Mesothelial cell of epicardium (in vitro differentiated cells): ENCODE measurements at places on chromosomes 16 and 17.

DNA sequence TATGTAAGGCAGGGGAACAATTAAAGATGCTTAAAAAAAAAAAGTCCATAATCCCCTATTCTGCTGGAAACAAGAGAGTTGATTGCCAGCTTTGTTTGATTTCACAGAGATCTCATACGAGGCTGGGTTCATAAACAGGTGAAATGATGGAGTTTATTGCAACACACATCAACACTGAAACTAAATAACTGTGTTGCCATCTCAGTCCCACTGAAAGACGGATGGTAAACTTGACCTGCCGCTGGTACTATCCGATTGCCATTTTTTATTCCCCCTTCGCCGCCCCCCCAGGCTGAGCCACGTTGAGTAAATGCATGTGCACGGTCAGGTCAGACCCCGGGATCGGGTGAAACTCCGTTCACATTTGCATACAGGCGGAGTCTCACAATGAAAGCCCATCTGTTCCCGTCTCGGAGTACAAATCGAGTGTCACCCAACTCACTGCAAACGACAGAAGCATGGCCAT, 119.2 kb downstream of the SKAP1 start:
- H3K36me3 ChIP-seq: no peaks in the 10 kb centered on the region
- DNase-seq: peak; percentile 38
- peak overlapping the region; percentile 50 for H3K4me3 ChIP-seq
- H3K27ac ChIP-seq: peak overlapping the region; percentile 97

DNA sequence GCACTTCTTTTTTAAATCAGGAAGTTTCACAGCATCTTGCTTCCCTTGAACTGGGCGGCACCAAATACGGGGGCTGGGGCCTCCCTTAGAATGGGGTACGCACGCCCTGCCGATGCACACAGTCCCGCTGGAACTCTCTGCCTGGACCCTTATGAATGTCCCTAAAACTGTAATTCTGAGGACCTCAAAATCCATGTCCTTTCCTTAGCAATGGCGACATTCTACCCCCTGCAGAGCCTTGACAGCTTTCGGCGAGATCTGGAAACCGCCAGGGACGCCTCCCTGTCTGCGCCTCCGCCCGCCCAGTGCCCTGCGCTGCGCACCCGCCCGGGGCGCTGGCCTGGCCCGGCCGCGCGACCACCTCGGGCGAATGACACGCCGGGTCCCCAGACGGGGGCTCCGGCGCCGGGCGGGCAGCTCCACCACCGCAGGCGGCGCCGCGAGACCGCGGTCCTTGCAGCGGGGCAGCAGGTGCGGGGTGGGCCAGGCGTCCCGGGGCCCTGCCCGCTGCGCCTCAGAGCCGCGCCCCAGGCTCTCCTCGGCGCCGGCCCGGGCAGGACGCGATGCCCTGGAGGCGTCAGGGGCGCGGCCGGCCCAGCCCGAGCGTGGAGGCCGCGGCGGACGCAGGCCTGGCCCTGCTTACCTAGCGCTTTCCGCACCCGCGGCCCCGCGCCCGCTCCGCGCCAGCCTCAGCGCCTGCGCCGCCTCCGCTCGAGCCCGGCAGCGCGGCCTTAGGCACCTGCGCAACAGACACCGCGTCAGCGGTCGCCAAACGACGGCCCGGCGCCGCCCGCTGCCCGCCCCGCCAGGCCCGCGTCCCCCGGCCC, 548 bp downstream of the HAGH start:
- H3K36me3 ChIP-seq: peaks cover 2% of the 10 kb centered on the region
- peak overlapping the region; percentile 65 for H3K4me3 ChIP-seq
- no peak for DNase-seq
- H3K27ac ChIP-seq: peak overlapping the region; percentile 16
- H3K4me1 ChIP-seq: peaks cover 27% of the 10 kb centered on the region
- H3K27me3 ChIP-seq: no peaks in the 10 kb centered on the region

DNA sequence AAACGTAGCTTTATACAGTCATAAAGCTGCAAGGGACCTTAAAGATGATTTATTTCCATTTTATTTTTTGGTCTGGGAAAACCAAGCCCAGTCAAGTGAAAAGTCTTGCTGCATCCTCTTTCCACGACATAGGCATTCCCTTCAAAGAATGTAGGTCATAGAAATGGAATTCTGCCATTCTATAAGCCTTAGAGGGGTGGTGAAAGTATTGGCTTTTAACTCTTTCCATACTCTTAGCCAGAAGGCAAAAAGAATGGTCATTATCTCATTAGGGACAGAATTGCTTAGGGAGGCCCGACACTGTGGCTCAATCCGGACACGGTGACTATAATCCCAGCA, 7.9 kb upstream of the MSL1 start:
- no peak for DNase-seq
- no peaks in the 10 kb centered on the region for H3K36me3 ChIP-seq
- H3K27ac ChIP-seq: peak overlapping the region; percentile 94
- H3K4me1 ChIP-seq: peaks cover 62% of the 10 kb centered on the region

DNA sequence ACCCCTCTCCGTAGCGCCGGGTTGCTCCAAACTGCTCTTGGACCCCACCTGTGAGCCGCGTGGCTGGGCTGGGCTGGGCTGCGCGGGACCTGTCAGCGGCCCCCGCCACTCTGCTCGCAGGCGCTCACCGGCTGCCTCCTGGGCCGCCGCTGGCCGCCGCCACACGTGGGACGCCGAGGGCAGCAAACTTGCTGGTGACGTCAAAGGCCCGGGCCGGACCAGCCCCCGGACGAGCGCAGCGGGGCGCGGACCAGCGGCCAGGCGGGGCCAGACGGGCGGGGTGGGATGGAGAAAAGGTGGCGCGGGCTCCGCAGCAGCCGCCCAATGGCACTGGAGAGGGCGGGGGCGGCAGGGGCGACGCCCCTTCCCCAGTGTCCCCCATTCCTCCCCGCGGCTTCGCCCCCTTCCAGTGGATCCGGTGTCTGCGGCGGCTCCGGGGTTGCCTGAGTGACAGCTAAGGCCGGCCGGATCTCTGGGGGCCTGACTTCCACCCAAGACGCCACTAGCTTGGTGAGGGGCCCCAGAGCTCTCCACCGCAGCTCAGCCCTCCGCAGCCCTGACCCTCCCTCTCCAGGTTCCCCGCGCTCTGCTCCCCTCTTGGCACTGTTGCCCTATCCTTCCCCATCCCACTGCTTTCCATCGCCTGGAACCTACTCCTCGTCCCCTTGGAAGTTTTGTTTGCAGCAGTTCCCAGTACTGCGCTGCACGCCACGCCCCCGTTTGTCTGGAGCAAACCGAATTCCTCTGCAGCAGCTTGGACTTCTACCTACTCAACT, at the start of gene HS3ST3A1:
TSS of gene HS3ST3A1 (minus strand) at position 154 of the 776 bp plus-strand sequence. CDS start 800 bp downstream, outside the sequence.
- peak; percentile 48 for DNase-seq
- H3K4me1 ChIP-seq: peaks cover 33% of the 10 kb centered on the region
- peaks cover 51% of the 10 kb centered on the region for H3K27me3 ChIP-seq
- H3K27ac ChIP-seq: peak within 1 kb of the TSS; percentile 94
- peak within 1 kb of the TSS; percentile 94 for H3K4me3 ChIP-seq

DNA sequence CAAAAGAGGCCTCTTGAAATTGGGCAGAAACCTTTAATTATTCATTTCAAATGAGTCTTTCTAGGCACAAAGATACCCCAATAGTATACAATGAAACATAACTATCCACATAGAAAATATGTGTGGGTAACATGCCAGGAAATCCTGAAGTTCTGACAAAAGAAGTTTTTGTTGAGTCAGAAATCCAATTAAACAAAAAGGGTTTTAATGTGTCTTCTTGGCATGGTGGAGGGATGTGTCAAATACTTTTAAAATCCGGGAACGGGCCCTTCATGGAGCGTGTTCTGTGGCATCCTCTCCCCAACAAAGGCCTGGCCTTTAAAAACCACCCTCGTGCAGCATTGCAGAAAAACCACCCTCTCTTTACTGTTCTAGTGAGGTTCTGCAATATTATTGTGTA, 14.2 kb downstream of the CDRT4 start:
- no peaks in the 10 kb centered on the region for H3K27me3 ChIP-seq
- no peak overlapping the region for H3K4me3 ChIP-seq
- H3K27ac ChIP-seq: no peak overlapping the region
- H3K36me3 ChIP-seq: peaks cover 33% of the 10 kb centered on the region

DNA sequence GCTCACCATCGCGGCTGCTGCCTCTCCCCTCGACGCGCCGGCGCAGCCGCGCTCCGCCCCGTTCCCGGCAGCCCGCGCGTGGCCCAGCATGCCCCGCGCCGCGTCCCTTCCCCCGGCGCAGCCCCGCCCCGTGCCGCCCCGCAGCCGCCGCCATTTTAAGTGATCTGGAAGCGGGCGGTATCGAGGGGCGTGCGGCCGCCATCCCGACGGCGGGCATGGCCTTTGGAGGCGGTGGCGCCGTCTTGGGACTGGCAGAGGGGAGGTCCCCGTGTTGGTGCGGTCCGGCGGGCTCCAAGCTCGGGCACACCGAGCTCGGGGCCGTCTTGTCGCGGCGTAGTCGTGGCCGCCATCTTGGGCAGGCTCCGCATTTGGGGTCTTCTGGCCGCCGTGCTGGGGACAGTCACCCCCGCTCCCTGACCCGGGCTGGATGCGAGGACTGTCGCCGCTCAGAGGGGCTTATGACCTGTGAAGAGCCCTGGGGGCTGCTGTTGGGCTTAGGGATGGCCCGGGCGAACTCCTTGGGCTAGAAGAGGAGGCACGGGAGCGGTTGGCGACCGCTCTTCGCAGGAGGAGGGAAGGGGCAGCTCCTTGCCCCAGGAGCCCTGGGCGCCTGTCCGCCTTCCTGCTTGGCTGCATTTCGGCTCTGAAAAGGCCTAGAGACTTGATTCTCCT, at the start of gene ELOB:
TSS of gene ELOB (minus strand) at position 50 of the 672 bp plus-strand sequence. CDS start at position 9, 41 bp downstream.
- peak within 1 kb of the TSS; percentile 99 for H3K27ac ChIP-seq
- H3K27me3 ChIP-seq: no peaks in the 10 kb centered on the region
- peaks cover 8% of the 10 kb centered on the region for H3K36me3 ChIP-seq
- DNase-seq: peak; percentile 89
- peak within 1 kb of the TSS; percentile 91 for H3K4me3 ChIP-seq
